Inflammatory macrophage treated with lipopolysaccharide for 4 hours (primary cell): ENCODE measurements at places on chromosomes 16 and 17.

- DNase-seq: no peak
These were observed 311.4 kb downstream of the SEC14L1 start for GRCh38 chr17:77451894-77452852.

- no peak for DNase-seq
These were observed at the start of gene CDH16 for GRCh38 chr16:66918803-66919568. Gene CDH16 (minus strand): TSS chr16:66918885. CDS start chr16:66918065, 820 bp downstream.

- DNase-seq: no peak
These were observed 121.7 kb upstream of the ERCC4 start for GRCh38 chr16:13798211-13798610.

- DNase-seq: peak; percentile 43
These were observed 6.7 kb downstream of the TRPV1 start for GRCh38 chr17:3602499-3602898.

GRCh38 chr16:4113358-4114256 lies 2.6 kb downstream of the ADCY9 start:
- no peak for DNase-seq

GRCh38 chr16:85208643-85209520 lies 96.6 kb upstream of the CIBAR2 start:
- DNase-seq: no peak

DNA sequence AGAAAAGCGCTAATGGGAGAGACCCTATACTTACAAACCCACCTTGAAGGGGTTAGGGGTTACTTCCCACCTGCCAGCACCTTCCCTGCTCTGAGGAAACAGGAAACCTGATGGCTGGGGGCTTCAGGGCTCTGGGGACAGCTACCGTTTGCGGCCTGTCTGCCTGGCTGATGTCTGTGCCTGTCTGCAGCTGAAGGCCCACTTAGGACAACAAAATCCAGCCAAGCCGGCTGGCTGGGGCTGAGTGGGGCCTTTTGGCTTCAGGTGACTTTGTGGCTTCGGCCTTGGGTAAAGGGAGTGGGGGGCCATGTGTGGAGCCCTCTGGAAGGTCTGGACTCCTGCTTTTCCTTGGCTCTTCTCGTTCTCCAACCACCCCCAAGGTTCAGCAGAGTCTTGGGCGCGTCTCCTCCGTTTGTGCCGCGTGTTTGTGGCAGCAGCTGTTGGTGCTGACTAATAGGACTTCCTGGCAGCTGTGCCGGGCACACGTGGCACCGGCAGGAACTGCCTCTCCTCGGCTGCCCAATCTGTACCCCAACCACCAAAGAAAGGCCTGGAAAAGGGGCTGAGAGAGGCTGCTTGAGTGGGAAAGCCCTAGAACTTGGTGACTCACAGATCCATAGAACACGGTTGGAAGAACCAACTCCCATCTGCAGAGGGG lies 186.7 kb downstream of the MSI2 start:
- peak; percentile 48 for DNase-seq

DNA sequence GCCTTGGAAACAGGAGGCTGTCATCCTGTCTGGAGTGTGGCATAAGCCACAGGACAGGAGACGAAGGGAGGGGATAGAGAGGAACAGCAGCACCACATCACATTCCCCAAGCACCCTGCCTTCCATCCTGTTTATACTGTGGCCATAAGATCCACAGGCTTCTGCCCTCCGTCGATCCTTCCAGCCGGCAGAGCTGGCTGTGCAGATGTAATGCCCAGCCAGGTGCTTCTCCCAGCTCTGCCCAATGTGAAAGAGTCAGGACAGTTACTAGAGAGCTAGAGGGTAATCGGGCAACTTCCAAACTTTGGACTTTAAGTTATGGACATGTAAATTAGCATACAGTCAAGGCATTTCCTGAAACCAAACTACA lies 368.4 kb downstream of the SOX9 start:
- DNase-seq: no peak

DNA sequence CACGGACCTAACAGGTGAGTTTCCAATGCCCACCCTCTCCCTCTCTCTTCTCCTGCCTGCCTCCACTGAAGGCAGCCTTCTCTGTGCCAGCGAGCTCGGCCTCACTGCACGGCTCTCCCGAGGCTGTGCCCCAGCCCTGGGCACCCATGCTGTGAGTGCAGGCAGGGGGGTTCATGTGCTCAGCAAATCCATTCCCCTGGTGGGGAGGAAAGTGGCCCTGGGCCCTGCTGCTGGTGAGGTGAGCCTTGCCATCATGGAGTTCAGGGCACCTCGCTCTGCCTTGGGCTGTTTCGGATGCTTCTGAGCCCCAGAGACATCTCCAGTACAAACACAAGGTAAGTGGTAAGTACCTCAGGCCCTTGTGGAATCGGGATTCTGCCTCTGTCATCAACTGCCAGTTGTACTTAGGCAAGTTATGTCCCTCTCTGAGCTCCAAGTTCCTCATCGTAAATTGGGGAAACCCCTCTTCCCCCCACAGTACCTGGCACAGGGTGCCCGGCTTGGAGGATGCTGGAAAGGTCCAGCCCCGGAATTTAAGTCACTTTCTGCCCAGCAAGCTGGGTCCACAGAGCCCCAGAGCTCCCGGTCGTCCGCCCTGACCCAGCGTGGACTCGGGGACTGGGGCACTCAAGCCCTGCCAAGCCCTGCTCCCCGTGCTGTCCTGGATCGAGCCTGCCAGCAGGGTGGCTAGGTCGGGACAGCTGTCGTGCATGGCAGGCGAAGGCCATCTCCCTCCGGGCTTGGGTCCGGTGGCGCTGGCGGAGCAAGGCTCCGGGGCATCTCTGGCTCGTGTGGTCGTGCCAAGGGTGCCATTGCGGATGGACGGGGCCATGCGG lies 684 bp upstream of the NUDT16L1 start:
- peak; percentile 30 for DNase-seq

GRCh38 chr17:60134396-60135150 lies 15.2 kb upstream of the CA4 start:
- DNase-seq: peak; percentile 27

DNA sequence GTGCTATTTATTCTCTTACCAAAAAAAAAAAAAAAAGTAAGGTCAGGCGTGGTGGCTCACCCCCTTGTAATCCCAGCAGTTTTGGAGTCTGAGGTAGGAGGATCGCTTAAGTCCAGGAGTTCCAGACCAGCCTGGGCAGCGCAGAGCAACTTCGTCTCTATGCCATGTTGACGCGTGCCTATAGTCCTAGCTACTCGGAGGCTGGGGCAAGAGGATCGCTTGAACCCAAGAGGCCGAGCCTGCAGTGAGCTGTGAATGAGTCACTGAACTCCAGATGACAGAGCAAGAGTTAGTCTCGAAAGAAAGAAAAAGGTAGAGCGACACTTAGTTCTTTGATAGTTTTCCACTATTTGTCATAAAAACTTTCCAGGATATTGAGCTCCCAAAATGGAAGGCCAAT lies 1.4 kb upstream of the TENT4B start:
- no peak for DNase-seq

DNA sequence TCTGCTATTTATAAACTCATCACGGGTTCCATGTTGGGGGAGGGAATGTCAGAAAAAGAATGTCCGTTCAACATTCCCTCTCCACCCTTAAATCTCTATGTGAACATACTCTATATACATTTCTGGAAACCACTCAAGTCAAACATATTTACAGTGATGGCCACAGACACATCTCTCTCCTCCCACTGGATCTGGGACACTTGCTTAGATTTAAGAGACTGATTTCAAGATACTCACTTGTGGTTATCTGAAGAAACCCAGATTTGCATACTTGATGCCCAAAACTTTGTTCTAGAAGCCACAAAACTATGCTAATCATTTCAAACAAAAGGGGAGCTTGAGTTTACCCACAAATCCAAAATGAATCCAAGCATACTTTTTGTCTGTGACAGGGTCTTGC lies 182.9 kb upstream of the SOX9 start:
- no peak for DNase-seq

GRCh38 chr17:61233991-61234750 lies 165.5 kb upstream of the TBX2 start:
- peak; percentile 42 for DNase-seq

DNA sequence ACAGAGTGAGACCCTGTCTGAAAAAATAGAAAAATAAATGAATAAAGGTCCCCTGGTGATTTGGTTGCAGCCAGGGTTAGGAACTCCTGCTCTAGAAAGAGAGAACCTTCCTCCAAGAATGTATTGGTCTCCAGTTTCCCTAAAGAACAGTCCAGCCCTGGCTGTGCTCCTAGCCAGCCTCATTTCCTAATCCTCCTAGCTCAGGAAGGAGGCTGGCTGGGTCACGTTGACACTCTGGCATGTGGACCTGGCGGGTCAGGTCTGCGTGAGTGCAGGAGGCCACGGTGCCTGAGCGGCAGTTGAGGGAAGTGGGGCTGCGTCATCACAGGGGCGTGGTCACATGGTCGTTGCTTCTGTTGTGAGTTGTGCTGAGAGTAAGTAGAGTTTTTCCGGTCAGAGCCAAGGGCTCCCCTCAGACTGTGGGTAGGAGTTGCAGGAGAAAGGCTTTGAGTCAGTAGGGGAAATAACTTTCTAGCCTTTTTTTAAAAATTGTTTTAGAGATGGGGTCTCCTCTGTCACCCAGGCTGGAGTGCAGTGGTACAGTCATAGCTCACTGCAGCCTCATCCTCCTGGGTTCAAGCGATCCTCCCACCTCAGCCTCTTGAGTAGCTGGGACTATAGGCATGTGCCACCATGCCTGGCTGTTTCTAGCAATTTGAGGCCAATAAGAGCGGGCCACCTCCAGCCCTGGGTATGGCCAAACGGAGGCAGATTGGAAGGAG lies 194.0 kb upstream of the CIBAR2 start:
- DNase-seq: peak; percentile 88

GRCh38 chr17:27834571-27834970 lies 34.2 kb upstream of the NOS2 start:
- DNase-seq: no peak

DNA sequence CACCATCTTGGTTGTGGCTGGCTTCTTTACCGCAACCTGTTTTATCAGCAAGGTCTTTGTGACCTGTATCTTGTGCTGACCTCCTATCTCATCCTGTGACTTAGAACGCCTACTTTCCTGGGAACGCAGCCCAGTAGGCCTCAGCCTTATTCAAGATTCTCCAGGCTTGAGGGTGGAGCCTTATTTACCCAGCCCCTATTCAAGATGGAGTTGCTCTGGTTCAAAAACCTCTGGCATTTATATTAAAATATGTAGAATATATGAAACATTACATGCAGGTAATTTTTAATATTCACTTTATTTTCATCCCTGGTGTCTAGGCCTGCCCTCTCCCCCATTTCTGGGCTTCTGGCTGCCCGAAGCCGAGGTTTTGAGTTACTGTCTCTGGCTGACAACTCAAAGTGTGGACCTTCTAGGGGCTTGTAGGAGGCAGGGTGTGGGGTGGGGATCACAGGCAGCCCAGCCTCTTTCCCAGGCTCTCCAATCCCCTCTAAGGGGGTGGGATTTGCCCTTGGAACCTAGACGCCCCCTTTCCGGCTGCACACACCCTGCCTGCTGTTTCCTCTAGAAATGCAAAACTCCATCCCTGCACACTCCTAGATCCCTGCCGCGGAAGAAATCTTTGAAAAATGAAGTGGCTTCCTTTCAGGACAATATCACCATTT lies 152.0 kb downstream of the KCNJ12 start:
- DNase-seq: no peak

DNA sequence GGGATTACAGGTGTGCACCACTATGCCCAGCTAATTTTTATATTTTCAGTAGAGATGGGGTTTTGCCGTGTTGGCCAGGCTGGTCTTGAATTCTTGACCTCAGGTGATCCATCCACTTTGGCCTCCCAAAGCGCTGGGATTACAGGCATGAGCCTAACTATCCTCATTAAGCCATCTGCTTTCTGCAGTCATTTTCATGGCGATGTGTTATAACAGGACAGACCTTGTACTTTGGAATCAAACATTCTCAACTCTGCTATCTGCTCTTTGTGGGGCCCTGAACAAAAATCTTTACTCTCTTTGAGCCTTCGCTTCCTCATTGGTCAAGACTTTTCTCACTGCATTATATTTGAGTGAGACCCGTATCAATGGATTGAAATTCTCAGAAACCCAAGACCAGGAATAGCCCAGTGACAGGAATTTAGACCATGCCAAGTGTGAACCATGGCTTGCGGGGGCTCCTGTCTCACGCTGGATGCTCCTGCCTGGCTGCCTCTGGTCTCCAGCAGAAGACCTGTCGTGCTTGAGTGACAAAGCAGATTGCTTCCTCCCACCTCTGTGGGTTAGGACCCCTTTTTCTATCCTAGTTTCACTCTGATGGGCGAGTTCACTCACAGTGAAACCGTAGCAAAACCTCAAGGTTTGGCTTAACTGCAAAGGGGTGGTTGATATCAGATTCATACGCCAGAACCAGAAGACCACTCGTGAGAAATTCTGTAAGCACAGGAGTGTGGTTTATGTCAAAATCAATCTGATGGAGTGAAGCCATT lies 519.1 kb downstream of the MAF start:
- no peak for DNase-seq

DNA sequence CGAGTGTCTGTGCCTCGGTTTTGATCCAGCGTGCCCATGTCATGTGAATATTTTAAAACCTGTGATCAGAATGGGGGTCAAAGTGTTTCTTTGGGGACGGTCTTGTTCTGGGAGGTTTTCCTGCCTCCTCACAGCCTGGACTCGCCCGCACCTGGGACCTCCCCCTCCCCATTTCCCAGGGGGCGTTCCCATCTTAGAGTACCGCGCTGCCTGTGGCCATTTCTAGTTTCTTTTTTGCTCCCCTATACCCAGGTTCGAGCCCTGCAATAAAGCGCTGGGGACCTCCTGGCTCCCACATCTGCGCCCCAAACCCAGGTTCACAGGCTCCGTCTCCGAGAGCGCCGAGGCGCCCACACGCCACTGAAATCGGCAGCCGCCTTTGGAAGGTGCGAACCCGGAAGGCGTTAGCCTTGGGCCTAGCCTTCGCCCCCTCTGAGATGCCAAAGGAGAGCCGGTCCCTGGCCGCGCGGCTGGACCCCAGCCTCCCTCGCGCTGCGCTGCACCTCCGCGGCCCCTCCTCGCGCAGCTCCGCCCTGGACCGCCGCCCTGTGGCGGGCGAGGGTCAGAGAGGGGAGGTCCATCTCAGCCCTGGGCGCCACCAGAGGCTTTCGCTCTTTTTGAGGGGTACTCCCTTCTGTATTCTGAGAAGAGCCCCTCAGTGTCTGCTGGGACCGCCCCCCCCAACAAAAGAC lies 1.7 kb downstream of the KCNJ12 start:
- DNase-seq: no peak

DNA sequence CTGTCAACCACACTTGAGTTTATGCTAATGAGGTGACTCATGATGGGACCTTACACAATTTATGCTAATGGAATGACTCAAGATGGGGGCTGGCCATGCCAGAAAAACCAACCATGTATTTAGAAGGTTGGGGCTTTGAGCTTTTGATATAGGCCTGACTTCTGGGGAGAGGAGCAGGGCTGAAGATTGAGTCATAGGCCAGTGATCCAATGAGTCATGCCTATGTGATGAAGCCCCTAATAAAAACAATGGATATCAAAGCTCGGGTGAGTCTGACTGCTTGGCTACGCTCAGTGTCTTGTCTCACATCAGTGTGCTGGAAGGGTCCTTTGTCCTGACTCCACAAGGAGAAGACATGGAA lies 7.3 kb downstream of the MFSD6L start:
- peak; percentile 69 for DNase-seq
